ENCODE measurements at places on chromosomes 11 and 22.

DNA sequence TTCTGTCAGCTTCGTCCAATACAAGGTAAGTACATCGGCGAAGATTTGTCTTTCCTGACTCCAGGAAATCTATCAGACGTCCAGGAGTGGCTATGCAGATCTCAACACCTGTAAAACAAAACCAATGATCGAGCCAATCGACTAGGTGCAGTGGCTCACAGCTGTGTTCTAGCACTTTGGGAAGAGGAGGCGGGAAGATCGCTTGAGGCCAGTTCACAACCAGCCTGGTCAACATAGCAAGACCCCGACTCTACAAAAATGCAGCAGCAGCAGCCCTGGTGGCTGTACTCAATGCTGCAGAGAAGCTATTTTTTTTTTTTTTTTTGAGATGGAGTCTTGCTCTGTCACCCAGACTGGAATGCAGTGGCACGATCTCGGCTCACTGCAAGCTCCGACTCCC, 11.2 kb downstream of the DDX17 start:
- DNase-seq = no peak

DNA sequence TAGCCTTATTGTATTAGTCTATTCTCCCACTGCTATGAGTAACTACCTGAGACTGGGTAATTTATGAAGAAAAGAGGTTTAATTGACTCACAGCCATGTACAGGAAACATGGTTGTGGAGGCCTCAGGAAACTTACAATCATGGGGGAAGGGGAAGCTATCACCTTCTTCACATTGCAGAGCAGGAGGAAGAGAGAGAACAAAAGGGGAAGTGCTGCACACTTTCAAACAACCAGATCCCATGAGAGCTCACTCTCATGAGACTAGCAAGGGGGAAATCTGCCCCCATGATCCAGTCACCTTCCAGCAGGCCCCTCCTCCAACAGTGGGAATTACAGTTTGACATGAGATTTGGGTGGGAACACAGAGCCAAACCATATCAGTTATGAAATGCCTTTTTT, 179.4 kb downstream of the ARHGAP42 start:
- DNase-seq = no peak

GRCh38 chr11:96384156-96384555, 5.6 kb downstream of the CCDC82 start:
- no peak for DNase-seq

- DNase-seq = no peak
Observed at GRCh38 chr22:49193348-49193747, 634.3 kb downstream of the BRD1 start.

- DNase-seq = no peak
Observed at GRCh38 chr11:24688981-24689380, 192.1 kb downstream of the LUZP2 start.

- no peak for DNase-seq
Observed at GRCh38 chr11:103013421-103013820, 57.9 kb upstream of the MMP13 start.

- no peak for DNase-seq
Observed at GRCh38 chr11:59923813-59924212, 14.4 kb upstream of the OOSP1 start.

Measured in stimulated activated CD4-positive, alpha-beta T cell treated with anti-CD3 and anti-CD28 coated beads, Interleukin-15, amount 100 ng/mL, for 1 hour (primary cell).